A549 treated with ZK216348 at 1 μM for 4 hours (cell line): ENCODE measurements at places on chromosomes 1 and 21. TPM values are rescaled to one million over a fixed set of nuclear protein-coding genes. Genes with fewer than 3 reads are reported as not detected.

Gene IFNLR1
- 0.71 to 1.5 TPM (median 1.2 TPM) in 5 replicates for total RNA-seq

Gene TCHHL1
- total RNA-seq: not detected in 5 replicates

Gene CLDN19
- not detected in 5 replicates for total RNA-seq

Gene L1TD1
- total RNA-seq: not detected in 5 replicates

Gene RNU1-2
- not detected in 5 replicates for total RNA-seq

Gene C1orf74
- total RNA-seq: 1.2 to 1.8 TPM (median 1.6 TPM) in 5 replicates

Gene PLA2G2C
- total RNA-seq: not detected in 5 replicates

Gene GSTM4
- 8.8 to 11.2 TPM (median 9.2 TPM) in 5 replicates for total RNA-seq

Gene TLR5
- total RNA-seq: 0.09 to 0.49 TPM (median 0.18 TPM) in 4 of 5 replicates, not detected in the other

Gene ACOT11
- 1.3 to 2.8 TPM (median 2.2 TPM) in 5 replicates for total RNA-seq

Gene MSH4
- total RNA-seq: 0.11 TPM in 1 of 5 replicates, not detected in the others

Gene MROH7
- total RNA-seq: not detected in 5 replicates

Gene FCGR3B
- total RNA-seq: not detected in 5 replicates

Gene LAMC2
- 20.9 to 28.8 TPM (median 22.7 TPM) in 5 replicates for total RNA-seq

Gene KCNN3
- 0.01 to 0.09 TPM (median 0.07 TPM) in 4 of 5 replicates, not detected in the other for total RNA-seq

Gene SV2A
- total RNA-seq: 0.06 to 0.15 TPM (median 0.09 TPM) in 5 replicates
